ENCODE measurements at places on chromosomes 7 and 10.
A peak's percentile ranks its signal among the peaks of the same experiment; 100 is the strongest.

DNA sequence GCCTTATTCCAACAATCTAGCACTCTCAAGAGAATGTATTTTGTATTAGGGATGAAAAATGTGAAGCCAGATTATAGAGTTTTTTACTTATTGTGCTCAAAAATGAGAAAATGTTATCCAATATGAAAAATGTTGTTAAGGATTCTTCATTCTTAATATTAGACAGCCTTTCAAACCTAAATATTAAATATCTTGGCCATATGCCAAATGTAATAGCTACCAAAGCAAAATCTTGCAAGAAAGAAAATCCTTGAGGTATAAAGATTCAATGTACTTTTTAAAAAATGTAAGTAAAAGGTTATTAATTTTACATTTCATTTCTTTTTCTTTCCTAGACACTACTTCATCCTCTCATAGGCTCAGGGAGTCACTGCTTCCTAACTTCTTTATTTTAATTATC is 33.4 kb downstream of the MET start:
- DNase-seq: no peak

DNA sequence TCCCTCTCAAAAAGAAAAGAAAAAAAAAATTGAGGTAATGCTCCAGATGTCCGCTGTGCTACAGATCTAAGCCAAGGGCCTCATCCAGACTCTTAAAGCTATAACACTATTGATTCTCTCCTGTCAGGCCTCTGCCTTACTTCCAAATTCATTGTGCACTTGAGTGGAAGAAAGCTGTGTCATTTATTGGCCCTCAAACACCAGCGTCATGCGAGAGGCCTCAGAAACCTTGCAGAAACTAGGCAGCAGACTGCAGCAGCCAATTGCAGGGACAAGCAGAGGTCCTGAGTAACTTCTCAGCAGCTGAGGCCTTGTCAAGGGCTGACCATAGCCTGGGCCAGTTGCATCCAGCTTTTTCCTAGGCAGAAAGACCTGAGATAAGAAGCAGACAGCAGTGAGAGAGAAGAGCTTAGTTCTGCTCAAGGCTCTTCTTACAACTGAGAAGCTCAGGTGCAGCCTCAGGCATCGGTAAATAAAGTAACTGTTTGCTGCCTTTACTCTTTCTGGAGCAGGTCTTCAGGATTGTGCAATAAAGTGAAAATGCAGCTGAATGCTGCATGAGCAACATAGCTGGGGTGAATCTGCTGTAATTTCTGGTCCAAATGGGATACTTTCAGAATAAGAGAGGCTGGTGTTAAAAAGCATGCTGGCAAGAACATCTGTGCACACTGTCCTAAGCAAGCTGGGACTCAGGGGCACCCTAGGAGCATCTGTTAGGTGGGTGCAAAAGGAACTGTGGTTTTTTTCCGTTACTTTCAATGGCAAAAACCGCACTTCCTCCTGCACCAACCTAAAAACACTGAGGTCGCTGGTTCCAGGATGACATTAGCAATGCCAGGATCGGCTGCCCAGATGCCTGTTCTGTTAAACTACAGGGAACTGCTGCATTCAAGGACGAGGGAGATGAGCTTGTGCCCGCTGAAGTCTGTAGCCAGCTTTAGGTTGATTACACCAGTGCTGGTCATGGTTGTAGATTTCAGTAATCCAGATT is 181.8 kb upstream of the PFKP start:
- DNase-seq: no peak

GRCh38 chr7:51031216-51031615 is 248.5 kb upstream of the GRB10 start:
- no peak for DNase-seq

DNA sequence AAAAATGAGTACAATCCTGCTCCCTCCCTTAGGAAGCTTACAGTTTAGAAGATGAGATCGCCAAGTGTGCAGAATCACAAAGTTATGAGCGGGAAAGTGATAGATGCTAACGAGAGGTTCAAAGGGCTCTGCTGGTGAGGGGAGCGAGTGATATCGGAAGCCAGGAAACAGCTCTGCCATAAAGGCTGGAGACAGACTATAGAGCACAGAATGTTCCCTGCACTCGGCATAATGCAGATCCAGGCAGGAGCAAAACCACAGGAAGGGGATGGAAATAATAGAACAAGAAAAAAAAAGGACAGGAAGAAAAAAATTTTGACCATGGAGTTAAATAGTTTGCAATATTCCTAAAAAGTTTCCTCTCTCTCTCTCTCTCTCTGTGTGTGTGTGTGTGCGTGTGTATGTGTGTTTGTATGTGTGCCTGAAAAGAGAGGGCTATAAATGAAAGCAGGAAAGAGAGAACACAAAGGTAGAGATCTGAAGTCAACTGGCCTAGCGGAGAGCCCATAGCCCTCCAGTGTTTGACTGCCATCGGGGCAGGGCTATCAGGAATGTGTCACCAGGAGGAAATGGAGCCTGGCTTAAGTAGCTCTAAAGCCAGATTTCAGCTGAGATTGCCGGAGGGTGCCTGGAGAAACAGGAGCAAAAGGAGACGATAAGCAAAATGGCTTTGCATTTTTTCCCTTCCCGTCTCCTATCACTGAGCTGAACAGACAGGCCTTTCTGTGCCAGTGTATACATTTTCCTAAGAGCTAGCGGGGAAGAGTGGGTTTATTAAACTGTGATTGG is 175.8 kb upstream of the LYZL1 start:
- no peak for DNase-seq

- DNase-seq: no peak
Measured at GRCh38 chr7:99184532-99185218, 23.2 kb downstream of the KPNA7 start.

- DNase-seq: no peak
Measured at GRCh38 chr10:24353319-24353718, 144.4 kb downstream of the KIAA1217 start.

- no peak for DNase-seq
Measured at GRCh38 chr10:61896854-61897661, 4.4 kb upstream of the ARID5B start.

- no peak for DNase-seq
Measured at GRCh38 chr7:47526466-47526865, 55.4 kb downstream of the TNS3 start.

GRCh38 chr10:70355051-70356021 is 27.1 kb downstream of the LRRC20 start:
- no peak for DNase-seq

DNA sequence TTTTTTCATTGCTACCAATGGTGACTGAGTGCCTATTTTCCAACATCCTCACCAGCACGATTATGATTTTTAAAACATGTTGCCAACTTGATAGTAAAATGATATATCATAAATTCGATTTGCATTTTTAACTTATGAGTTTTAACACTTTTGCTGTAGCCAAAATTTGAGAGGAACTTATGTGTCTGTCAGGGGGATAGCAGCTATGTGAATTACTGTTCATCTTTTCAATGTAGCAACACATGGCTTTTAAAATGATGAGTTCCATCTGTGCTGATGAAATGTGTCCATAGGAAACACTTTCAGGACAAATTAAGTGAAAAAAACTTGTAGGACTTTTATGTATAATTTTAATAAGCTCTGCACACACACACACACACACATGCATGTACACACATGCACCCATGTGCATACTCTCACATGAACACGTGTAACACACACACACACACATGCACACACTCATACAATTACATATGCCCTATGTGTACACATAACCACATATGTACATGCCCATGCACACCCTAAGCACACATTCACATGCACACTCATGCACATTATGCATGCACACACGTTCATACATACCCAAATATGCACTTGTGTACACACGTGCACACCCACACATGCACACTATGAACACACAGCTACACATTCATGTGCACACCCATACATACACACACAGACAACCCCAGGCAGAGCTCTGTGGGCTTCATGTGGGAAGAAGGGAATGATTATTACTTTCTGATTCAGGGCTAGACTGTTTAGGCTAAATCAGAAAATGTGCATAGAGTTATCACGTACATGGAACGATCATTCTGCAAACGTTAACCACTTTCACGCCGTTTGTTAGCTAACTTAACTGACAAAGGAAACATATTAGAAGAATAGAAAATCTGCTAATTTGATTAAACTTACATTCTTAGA is 68.9 kb downstream of the C10orf143 start:
- no peak for DNase-seq

DNA sequence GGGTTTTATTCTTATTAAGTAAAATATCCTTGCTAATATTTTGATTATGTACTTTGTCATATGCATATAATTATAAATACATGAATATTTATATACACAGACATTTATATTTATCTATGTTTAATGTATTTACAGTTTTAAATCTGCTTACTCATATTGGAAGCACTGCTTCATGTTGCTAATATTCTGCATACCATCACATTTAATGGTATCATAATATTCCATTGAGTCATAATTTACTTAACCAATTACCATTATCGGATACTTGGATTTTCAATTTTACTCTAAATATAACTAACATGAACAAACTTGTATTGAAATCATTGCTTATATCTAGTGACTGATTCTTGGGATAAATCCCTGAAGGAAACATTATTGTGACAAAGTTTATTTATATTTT is 155.2 kb downstream of the MBL2 start:
- DNase-seq: no peak

DNA sequence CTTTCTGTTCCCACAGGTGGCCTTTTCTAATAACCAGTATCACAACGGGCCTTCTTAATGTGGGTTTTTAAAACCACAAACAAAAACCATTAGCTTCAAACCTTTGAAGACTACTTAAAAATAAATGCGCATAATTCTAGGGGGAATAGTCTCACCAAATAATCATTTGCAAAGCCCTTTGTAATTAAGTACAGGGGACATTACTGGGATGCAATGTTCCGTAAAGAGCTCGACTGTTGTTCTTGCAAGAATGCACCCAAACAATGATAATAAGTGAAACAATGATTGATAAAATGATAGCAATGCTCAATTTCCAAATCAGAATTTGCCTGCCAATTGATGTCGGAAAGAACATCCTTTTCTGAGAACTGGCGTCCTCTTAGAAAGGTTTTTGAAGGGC is 589.1 kb upstream of the ADARB2 start:
- no peak for DNase-seq

- no peak for DNase-seq
Measured at GRCh38 chr10:133590226-133590969, 25.0 kb upstream of the SYCE1 start.

GRCh38 chr7:21361413-21362125 is 66.3 kb upstream of the SP4 start:
- no peak for DNase-seq

DNA sequence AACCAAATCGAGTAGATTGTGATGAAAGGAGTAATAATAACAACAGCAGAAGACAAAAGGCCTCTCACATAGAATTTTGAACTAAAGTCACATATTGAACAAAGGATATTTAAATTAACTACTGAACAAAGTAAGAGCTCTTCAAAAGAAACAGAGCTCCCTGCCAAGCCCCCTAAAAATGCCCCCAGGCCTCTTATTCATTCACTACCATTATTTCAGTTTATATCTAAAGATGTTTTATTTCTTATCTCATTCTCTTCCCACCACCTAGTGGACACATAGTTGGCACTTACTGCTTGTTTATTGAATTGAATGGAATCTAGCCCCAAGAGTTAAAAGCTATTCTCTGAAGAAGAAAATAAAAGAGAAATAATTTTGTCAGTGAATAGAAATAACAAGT is 37.4 kb downstream of the VCL start:
- no peak for DNase-seq

GRCh38 chr7:97835296-97836138 is 36.7 kb downstream of the ASNS start:
- DNase-seq: peak; percentile 76

DNA sequence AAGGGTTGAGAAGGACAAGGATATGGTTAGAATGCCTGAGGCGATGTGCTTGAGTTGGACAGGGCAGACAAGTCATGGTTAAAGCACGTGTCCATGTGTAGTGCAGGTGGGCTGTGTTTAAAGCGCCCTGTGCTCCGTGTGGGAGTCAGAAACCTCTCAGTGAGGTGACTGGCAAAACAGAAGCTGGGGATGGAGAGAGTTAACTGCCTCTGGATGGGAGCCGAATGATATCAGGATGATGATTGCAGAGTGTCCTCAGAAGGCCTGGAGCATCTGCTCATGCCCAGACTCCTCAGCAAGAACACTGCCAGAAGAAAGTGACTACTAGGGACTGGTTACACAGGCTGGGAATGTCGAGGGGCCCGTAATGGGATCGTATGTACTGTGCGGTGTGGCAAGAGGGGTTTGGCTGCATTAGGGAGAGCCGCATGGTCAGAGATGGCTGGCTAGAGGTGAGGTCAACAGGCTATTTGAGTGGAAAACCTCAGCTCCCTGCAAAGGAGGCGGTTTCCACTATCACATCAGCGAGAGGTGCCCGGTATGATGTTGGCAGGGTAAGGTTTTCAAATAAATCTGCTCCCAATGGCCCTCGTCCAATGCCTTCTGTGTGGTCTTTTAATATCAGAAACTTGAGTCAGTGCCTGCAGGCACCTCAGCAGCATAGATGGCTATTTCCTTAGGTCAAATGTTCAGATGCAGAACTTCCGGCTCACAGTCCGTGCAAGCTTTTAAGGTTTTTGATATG is 26.1 kb upstream of the MRC1 start:
- DNase-seq: no peak

GRCh38 chr10:43403911-43404703 is 4.9 kb downstream of the HNRNPF start:
- no peak for DNase-seq

DNA sequence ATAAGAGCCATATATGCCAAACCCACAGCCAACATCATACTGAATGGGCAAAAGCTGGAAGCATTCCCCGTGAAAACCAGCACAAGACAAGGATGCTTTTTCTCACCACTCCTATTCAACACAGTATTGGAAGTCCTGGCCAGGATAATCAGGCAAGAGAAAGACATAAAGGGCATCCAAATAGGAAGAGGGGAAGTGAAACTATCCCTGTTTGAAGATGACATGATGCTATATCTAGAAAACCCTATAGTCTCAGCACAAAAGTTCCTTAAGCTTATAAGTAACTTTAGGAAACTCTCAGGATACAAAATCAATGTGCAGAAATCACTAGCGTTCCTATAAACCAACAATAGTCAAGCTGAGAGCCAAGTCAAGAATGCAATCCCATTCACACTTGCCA is 23.8 kb upstream of the STARD3NL start:
- no peak for DNase-seq

DNA sequence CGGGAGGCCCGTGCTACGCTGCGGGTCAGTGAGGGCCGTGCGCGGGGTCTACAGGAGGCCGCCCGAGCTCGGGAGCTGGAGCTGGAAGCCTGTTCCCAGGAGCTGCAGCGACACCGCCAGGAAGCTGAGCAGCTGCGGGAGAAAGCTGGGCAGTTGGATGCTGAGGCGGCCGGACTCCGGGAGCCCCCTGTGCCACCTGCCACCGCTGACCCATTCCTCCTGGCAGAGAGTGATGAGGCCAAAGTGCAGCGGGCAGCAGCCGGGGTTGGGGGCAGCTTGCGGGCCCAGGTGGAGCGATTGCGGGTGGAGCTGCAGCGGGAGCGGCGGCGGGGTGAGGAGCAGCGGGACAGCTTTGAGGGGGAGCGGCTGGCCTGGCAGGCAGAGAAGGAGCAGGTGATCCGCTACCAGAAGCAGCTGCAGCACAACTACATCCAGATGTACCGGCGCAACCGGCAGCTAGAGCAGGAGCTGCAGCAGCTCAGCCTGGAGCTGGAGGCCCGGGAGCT is 7.0 kb downstream of the LZTS2 start:
- DNase-seq: peak; percentile 51

- DNase-seq: no peak
Measured at GRCh38 chr7:107643938-107644308, 16.7 kb upstream of the SLC26A4 start.

GRCh38 chr7:128807191-128807590 is 15.4 kb downstream of the CCDC136 start:
- no peak for DNase-seq

- peak; percentile 14 for DNase-seq
Measured at GRCh38 chr10:29804025-29804852, 169.5 kb upstream of the SVIL start.

GRCh38 chr10:5525561-5526341 is 990 bp downstream of the CALML3 start:
- no peak for DNase-seq
